ENCODE measurements at places on chromosomes 11 and 22.

DNA sequence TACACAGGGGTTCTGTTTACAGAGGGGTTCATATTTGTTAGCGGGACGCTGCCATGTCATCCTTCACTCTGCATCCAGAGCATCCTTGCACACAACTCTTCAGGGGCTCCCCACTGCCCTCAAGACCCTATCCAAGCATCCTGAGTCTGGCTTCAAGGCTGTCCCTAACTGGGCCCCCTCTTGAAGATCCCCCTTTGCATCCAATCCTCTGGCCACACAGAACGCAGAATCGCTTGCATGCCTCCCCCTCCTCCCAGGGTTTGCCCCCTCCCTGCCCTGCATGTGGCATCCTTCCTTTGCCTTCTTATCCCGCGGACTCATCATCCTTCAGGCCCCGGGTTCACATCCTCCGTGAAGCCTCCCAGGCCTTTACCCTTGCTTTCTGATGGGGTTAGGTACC lies 18.6 kb downstream of the C1QTNF6 start:
- DNase-seq, result no peak

DNA sequence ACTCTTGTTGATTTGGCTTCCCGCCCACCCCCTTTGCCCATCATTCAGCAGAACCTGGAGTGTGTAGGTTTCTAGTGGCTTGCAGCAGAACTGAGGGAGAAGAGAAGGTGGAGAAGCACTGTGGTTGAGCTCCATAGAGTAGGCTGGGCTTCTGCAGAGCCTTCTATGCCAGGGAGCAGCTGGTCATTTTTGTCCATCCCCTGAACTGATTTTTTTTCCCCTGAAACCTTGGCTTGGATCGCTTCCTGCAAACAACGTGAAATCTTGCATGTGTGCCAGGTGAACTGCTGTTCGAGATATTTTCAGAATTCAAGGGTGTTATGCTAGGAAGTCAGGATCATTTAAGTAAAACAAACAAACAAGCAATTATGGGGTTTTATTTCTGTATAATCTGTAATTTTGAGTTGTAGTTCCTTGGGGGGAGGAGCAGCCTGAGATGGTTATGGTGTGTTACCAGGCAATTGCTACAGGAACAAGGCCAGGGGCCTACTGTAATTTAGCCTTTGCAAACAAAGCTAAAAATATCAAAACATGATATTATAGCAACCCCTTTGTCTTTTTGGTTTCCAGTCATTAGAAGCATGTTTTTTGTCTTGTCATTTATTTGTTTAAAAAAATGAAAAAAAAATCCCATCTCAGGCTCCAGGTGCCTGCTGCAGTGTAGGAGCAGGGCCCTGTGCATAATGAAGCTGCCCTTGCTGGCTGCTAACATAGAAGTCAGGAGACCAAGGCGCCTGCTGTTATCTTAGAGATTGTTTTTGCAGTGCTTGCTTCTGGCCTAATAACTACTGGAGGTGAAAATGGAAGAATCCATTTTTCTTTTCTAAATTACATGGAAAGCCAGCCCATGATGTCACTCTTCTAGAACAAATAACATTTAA lies 152.4 kb upstream of the TTC12 start:
- DNase-seq, result no peak

- DNase-seq, result no peak
Observed at GRCh38 chr11:111336582-111337256, 38.4 kb downstream of the POU2AF3 start.

GRCh38 chr22:49936018-49936972 lies 17.9 kb downstream of the CRELD2 start:
- peak; percentile 96 for DNase-seq

- DNase-seq, result no peak
Observed at GRCh38 chr22:21641417-21641788, 699 bp upstream of the SDF2L1 start.

- DNase-seq, result no peak
Observed at GRCh38 chr11:112650527-112650926, 310.7 kb upstream of the NCAM1 start.

- DNase-seq, result no peak
Observed at GRCh38 chr11:1770528-1770927, 6.8 kb upstream of the CTSD start.

GRCh38 chr11:111124724-111125123 lies 120.8 kb upstream of the POU2AF2 start:
- no peak for DNase-seq

- DNase-seq, result no peak
Observed at GRCh38 chr11:126917531-126918204, 82.9 kb downstream of the KIRREL3 start.

Data from right atrium auricular region (tissue), 2 donors.